ENCODE measurements at places on chromosomes 16 and 17. TPM values are rescaled to one million over a fixed set of nuclear protein-coding genes. Genes with fewer than 3 reads are reported as not detected.

Gene SKAP1
- polyA plus RNA-seq = not detected

Gene CCL23
- 0.38 TPM for polyA plus RNA-seq

Gene LITAFD
- polyA plus RNA-seq = not detected

Gene MRPS34
- 84.7 TPM for polyA plus RNA-seq

Gene CCL2
- polyA plus RNA-seq = 80.3 TPM

Gene HSPB9
- 0.29 TPM for polyA plus RNA-seq

Gene KCNAB3
- 0.49 TPM for polyA plus RNA-seq

Gene VPS25
- polyA plus RNA-seq = 80.9 TPM

Gene ZDHHC1
- 3.6 TPM for polyA plus RNA-seq

Gene CWC25
- polyA plus RNA-seq = 22.6 TPM

Gene OR4D1
- not detected for polyA plus RNA-seq

Gene ITGB3
- polyA plus RNA-seq = 1.9 TPM
